ENCODE measurements at places on chromosomes 12 and 14.

GRCh38 chr12:4984971-4985370 lies 58.7 kb upstream of the KCNA5 start:
- no peak for DNase-seq

GRCh38 chr14:97296176-97296575 lies 499.0 kb downstream of the VRK1 start:
- DNase-seq: no peak

- peak; percentile 1 for DNase-seq
Measured at GRCh38 chr12:116060764-116061163, 216.7 kb downstream of the MED13L start.

DNA sequence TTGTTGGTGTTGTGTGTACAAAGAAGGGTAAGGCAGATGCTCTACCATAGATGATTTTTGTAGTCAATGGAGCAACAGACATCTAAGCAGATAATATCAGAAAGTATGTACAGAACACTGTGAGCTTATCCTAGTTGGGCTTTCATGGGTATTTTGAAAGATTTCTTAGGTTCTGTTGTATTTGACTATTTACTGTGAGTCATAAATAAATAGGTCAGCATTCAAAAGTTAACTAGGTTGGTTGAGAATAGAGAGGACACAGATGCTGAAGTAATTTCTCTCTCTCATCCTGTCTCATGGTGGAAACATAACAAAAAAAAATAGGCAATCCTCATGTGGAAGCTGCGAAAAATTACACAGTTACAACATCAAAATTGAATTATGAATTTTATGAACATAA lies 413.5 kb downstream of the CCDC91 start:
- DNase-seq: no peak

DNA sequence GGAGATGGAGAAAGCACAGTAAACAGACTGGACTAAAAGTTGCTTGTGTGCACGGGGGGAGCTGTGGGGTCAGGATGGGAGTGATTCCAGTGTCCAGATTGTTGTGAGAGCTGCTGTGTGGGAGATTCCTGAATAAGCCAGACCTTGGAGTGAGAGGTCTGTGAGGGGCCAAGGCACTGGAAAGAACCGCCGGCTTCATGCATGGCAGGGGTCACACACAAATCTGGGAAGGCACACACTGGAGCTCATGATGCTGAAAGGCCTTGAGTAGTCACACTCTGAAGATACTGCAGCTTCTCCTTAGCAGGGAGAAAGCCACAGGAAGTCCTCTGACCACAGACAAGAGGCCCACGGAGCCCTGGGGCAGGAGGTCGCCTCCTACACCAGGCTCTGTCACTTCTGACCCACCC lies 23.1 kb downstream of the ADCY6 start:
- DNase-seq: no peak

- DNase-seq: no peak
Measured at GRCh38 chr12:39490500-39491282, 47.8 kb upstream of the KIF21A start.

Measured in activated CD4-positive, alpha-beta T cell treated with anti-CD3 and anti-CD28 coated beads for 4 hours (primary cell).